NCI-H187 treated with DMSO at 0.1 percent for 48 hours (cell line): ENCODE measurements at places on chromosomes 6 and 20.

DNA sequence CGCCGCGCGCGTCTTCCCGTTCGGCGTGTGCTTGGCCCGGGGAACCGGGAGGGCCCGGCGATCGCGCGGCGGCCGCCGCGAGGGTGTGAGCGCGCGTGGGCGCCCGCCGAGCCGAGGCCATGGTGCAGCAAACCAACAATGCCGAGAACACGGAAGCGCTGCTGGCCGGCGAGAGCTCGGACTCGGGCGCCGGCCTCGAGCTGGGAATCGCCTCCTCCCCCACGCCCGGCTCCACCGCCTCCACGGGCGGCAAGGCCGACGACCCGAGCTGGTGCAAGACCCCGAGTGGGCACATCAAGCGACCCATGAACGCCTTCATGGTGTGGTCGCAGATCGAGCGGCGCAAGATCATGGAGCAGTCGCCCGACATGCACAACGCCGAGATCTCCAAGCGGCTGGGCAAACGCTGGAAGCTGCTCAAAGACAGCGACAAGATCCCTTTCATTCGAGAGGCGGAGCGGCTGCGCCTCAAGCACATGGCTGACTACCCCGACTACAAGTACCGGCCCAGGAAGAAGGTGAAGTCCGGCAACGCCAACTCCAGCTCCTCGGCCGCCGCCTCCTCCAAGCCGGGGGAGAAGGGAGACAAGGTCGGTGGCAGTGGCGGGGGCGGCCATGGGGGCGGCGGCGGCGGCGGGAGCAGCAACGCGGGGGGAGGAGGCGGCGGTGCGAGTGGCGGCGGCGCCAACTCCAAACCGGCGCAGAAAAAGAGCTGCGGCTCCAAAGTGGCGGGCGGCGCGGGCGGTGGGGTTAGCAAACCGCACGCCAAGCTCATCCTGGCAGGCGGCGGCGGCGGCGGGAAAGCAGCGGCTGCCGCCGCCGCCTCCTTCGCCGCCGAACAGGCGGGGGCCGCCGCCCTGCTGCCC is 1.1 kb downstream of the SOX4 start:
- no peak for DNase-seq

- no peak for DNase-seq
These were observed 121.4 kb upstream of the NRSN1 start for GRCh38 chr6:24004659-24005058.

DNA sequence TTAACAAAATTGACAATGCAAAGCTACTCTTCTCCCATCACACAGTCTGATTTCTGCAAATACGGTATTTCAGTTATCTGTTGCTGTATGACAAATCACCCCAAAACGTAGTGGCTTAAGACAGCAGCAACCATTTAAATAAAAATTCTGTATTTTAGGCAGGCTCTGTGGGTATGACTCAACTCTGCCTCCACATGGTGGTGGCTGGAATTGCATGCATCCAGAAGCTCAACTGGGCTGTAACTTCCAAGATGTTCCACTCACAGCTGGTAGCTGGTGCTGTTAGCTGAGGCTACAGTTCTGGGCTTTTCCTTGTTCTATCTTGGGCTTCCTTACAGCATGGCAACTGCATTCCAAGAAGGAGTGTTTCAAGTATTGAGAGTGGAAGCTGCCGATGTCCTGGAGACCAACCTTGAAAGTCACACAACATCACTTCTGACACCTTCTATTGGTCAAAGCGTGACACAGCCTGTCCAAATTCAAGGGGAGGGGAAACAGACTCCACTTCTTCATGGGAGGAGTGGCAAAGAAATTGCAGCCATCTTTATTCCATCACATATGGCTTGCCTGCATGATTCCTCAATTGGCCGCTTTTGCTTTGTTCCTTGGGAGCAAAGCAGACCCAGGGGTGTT is 39.7 kb upstream of the TULP1 start:
- no peak for DNase-seq

GRCh38 chr6:26267083-26267589 is 97.9 kb upstream of the BTN3A2 start:
- no peak for DNase-seq

- no peak for DNase-seq
These were observed 226.3 kb upstream of the RGS17 start for GRCh38 chr6:153357391-153357790.

GRCh38 chr6:129920103-129920798 is 59.1 kb upstream of the TMEM244 start:
- no peak for DNase-seq

- no peak for DNase-seq
These were observed 38.1 kb downstream of the HTR1B start for GRCh38 chr6:77425216-77425615.

- DNase-seq: no peak
These were observed 83.4 kb upstream of the NEDD9 start for GRCh38 chr6:11315743-11316437.

DNA sequence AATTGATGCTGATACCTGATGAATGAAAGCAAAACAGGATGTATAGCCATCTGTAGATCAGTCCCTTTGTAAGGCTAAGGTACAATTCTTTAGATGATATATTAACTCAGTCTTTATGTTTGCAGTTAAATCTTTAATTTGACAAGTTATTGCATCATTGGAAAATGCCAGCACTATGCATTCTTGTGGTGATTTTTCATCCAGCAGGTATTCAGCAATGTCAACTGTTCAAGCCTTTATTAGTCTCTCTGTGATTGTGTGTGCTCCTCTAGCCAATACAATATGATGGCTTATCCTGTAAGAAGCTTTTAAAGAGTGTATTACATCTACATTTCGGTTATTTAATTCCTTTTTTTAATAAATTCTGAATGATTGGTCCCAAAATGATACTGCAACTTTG is 34.3 kb downstream of the HLA-DMB start:
- no peak for DNase-seq

DNA sequence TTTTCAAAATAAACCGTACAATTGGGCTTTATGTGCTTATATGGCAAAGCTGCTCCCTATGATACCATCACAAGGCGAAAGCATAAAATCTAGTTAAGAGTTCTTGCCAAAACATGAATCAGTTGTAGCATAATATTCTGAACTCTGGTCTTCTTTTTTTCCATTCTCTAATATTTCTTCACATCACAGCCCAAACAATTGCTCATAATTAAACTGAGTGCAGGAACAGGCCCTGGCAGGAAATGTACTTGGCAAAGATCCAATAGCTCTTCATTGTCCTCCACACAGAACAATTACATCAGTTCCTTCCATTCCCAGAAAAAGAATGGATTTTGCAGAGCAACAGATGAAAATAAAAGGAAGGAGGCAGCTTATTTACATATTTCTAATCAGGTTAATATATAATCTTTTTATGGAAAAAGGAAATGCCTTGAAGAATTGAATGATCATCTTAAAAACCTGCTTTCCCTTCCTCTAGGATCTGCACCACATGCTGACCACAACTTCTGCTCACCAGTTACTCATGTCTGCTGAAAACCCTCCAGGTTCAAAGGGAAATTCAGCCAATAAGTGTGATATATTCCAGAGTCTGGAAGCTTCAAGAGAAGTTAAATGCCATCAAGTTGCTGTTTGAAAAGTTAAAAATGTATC is 123.3 kb upstream of the COL21A1 start:
- no peak for DNase-seq

DNA sequence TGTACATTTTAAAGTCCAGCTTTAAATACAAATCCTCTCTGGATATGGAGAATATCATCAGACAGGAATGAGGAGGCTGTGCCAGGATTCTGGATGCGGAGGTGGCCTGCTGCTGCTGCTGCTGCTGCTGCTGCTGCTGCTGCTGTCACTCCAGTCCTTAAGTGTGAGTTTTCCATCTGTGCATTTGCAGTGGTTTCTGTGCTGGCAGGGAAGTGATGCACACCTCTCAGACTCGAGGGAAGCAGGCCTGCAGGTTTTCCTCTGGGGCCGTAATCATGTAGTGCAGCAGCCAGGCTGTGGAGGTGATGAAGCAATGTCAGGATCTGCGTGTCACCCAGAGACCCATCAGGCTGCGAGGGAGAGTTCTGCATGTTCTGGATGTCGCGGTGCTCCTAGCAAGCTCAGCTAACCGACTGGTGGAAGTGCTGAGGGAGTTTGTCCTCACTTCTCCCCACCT is 32.0 kb downstream of the CFAP61 start:
- DNase-seq: no peak

DNA sequence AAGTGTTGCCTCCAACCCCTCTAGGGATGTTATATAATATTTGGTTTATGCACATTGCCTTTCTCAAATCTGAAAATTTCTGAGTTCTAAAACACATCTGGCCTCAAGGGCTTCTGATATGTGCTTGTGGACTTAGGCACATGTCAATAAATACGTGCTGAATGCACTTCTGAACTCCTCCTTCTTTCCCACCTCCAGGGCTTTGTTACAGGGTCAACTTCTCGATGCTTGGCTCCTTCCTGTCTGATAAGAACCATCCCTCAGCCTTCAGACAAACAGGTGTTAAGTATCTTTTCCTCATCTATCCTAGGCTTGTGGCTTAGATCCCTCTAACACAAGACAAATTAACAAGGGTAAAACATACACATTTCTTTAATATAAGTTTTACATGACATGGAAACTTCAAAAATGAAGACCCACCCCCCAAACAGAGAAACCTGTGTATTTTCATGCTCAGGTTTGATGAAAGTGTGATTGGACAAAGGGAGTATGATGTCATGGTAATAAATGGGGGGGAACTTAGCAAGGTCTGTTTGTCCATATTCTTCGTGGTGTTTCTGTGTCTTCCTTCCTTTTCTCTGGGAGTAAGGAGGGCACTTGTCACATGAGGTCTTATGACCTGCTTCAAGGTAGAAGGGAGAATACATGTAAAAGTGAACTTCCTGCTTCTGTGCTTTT is 326.9 kb downstream of the CD83 start:
- no peak for DNase-seq

GRCh38 chr20:25296094-25297093 is 48.5 kb downstream of the PYGB start:
- no peak for DNase-seq

- no peak for DNase-seq
These were observed 1.3 kb downstream of the MAPK14 start for GRCh38 chr6:36028877-36029324.

GRCh38 chr6:126312013-126312665 is 27.8 kb upstream of the CENPW start:
- DNase-seq: no peak

DNA sequence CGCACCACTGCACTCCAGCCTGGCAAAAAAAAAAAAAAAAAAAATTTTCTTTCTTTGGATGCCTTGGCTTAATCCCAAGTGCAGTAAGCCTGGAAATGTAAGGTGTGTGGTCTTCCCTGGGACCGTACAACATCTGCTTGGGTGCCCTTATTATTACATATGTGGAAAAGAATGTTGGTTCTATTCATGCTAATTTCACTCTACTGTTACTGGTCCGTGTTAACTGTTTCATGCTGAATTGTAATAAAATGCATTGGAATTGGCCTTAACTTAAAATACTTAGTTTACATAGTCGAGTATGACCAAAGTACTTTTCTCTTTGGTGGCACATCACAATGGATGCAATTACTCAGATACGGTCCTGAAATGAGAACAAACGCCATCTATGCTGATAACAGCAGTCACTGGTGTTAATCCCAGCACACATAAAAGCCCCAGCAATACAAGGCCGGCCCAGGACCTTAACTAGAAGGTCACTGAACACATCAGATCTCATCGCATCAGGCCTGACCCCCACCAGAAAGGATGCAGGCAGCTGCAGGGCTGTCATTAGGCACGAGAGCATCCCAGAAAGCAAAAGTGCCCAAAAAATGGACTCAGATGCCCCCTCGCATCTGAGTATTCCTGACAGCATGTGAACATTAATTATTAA is 1.2 kb downstream of the SERPINB6 start:
- no peak for DNase-seq

- DNase-seq: no peak
These were observed 7.7 kb downstream of the HBS1L start for GRCh38 chr6:135046912-135047311.

- no peak for DNase-seq
These were observed 318.0 kb downstream of the RFPL4B start for GRCh38 chr6:112665114-112665513.

GRCh38 chr20:37904008-37904642 is 1.2 kb downstream of the VSTM2L start:
- DNase-seq: no peak

- no peak for DNase-seq
These were observed 208.5 kb downstream of the PTPRT start for GRCh38 chr20:42981253-42981652.

- no peak for DNase-seq
These were observed 193.6 kb downstream of the EDN1 start for GRCh38 chr6:12483712-12484111.

DNA sequence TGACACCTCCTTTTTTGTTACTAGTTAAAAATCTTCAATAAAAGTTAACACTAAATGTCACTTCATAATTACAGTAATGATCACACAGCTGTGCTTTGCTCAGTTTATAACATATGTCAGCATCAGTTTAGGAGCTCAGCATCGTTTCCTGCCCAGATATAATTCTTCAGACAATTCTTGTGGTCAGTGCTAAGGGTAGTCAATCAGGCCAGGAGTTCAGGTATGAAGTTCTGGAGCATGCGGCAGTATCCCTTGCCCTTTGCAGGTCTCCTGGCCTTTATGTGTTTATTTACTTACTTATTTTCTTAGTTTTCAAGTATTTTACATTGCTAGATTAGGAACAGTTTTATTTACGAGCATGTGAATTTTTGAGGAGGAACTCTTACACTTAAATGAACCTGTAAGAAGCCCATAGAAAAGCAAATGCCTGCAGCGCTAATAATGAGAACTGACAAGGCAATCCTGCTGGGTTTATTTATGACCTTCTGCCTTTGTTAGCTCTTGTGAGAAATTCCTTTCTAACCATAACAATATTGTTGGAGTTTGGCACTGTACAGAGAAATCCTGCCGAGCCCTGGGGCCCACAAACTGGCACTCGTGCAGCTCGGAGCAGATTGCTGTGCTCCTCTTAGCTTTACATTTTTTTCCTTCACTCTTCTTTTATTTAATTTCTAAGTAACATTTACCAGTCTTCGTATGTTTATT is 252.8 kb downstream of the TMEM242 start:
- DNase-seq: no peak

- no peak for DNase-seq
These were observed 32.0 kb upstream of the SSTR4 start for GRCh38 chr20:23003077-23003635.

- no peak for DNase-seq
These were observed 16.2 kb upstream of the VAPB start for GRCh38 chr20:58372806-58373205.

DNA sequence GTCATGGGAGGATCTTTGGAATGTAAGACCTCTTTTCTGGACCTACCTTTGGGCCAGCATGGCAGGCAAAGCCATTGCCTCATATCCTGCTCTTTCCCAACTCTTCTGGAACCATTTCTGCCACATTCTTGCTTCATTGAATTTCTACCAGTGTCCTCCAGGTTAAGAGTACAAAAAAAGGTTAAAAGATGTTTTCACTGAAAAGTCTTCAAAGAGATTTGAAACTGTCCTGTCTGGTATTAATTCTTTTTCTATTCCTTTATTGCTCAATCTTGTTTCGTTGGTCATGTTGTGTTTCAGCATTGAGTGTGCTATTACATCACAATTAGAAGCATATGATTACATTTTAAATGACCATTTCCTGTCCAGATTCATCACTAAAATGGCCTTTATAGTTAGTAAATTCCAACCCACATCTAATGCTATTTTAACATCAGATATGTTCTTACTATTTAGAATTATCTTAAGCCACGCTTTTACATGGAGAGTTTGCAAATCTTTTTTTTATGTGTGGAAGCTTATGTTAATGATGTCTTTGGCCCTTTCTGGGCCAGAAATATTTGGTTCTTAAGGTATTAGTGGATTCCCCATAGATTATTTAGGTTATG is 450.9 kb downstream of the GJA1 start:
- no peak for DNase-seq
